ENCODE measurements at places on chromosomes 4 and X.

DNA sequence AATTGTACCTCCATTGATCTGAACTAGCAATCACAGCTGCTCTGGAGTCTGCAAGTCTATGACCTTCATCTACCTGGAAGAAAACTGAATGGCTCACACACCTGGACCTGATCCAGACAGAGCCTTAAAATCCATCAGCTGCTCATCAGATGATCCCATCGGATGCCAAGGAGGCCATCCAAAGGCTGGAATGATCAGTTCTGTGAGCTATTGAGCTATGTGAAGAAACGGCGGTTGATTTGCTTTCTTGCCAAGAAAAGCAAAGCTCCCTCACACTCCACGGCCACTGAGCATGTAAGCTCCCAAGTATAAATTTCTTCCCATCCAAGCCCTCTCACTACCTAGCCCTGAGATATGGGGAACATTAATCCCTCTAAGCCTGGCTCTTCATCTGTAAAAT lies 63.1 kb downstream of the RELL1 start:
- DNase-seq: no peak

DNA sequence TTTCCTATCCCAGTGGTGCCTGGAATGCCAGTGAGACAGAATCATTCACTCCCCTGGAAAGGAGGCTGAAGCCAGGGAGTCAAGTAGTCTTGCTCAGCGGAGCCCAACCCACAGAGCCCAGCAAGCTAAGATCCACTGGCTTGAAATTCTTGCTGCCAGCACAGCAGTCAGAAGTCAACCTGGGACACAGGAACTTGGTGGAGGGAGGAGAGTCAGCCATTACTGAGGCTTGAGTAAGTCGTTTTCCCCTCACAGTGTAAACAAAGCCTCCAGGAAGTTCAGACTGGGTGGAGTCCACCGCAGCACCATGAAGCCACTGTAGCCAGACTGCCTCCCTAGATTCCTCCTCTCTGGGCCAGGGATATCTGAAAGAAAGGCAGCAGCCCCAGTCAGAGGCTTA lies 283.2 kb upstream of the CPEB2 start:
- no peak for DNase-seq

GRCh38 chr4:132662456-132662855 lies 486.6 kb upstream of the PCDH10 start:
- no peak for DNase-seq

GRCh38 chr4:83152746-83153145 lies 38.2 kb upstream of the PLAC8 start:
- DNase-seq: no peak

DNA sequence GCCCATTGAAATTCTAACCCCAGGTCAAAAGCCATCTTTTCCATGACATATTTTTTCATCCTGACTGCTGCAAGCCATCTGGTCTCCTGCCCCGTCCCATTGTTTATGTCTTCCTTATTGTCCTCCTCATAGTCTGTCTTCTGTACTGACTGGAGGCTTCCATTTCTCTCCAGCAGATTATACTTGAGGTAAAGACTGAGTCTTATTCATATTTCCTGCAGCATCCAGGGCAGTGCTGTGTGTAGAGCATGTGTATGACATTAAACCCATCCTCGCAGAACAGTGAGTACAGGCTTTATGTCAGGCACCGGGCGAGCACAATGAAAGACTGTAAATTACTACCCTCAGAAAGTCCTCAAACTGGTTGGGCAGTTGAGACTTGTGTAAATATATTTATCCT lies 275.1 kb downstream of the C4orf33 start:
- DNase-seq: no peak

- DNase-seq: no peak
These were observed 38.6 kb downstream of the PHOX2B start for GRCh38 chr4:41709844-41710481.

GRCh38 chr4:40547789-40548132 lies 81.9 kb downstream of the RBM47 start:
- DNase-seq: no peak

DNA sequence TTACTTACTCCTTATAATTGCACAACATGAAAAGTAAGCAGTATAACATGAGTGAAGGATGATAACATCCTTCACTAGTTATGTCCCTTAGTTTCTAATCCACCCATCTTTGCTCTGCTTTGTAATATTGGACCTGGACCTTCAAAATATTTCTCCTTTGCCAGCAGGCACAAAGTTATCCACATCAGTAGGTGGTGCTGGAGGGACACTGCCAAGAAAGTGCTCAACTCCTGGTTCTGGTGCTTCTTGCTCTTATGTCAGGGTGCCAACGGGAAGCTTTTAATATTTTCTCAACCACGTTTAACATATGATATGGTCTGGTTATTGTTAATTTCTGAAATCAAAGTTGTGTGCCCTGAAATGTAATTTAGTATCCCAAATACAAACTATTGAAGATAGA lies 49.1 kb downstream of the TMEM165 start:
- DNase-seq: peak; percentile 22

- DNase-seq: no peak
These were observed 52.7 kb downstream of the TMEM131L start for GRCh38 chr4:153518637-153519389.

- no peak for DNase-seq
These were observed 54.5 kb downstream of the HTRA3 start for GRCh38 chr4:8323947-8324555.

- no peak for DNase-seq
These were observed 160.5 kb downstream of the HS3ST1 start for GRCh38 chr4:11268149-11268548.
